ENCODE measurements at places on chromosomes 4 and X.

DNA sequence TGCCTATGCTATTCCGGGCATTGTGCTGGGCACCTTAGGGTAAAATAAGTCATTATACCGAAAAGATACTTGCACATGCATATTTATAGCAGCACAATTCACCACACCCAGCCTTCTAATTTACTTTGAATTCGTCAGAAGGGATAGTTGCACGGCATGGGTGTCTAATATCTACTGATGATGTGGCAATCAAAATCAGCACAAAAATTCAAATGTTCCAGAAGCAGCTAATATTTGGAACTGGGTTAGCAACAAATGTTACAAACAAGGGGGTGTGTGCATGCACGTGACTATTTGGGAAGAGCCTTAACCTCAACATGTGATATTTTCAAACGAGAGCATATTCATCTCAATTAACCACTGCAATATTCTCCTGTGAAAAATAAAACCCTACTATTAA is 79.7 kb upstream of the PRSS48 start:
- no peaks in the 10 kb centered on the region for H3K27me3 ChIP-seq
- DNase-seq, result no peak
- no peak overlapping the region for H3K27ac ChIP-seq
- H3K4me3 ChIP-seq, result no peak overlapping the region
- H3K4me1 ChIP-seq, result peaks cover 28% of the 10 kb centered on the region

DNA sequence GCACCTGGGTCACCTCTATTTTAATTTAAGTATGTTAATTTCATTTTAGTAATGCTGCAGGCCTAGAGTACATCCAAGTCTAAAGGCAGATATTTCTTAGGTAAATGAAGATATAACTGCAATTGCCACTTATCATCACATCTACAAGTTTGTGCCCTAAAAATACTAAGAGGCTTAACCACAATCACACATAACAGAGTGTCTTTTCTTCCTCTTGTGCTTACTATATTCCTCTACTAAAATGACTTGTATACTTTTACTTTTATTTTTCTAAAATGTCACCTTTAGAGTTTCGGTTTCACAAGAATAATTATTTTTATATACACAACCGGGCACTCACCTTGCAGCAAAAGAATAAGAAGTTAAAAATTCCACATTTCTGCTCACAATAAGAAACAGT is 77.9 kb downstream of the EFHC2 start:
- no peaks in the 10 kb centered on the region for H3K4me1 ChIP-seq
- no peaks in the 10 kb centered on the region for H3K36me3 ChIP-seq
- H3K27me3 ChIP-seq, result no peaks in the 10 kb centered on the region
- no peak overlapping the region for H3K4me3 ChIP-seq

DNA sequence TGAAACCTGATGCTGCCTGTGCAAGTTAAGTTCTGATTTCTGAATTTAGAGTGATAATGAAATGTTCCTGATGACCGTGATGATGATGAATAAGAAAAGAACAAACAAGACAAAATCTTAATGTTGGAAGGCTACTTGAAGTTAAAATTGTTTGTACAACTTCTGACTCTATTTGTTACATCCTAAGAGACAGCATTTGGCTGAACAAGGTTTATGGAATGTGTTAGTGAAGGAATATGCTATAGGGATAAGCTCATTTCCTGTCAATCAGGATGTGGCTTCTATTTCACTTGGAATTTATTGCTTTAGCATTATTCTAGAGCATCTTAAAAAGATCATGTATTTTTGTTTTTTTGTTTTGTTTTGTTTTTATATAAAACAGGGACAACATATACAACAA is 267.5 kb downstream of the FAT4 start:
- H3K36me3 ChIP-seq, result no peaks in the 10 kb centered on the region
- no peaks in the 10 kb centered on the region for H3K4me1 ChIP-seq
- no peak overlapping the region for H3K4me3 ChIP-seq
- H3K27ac ChIP-seq, result no peak overlapping the region

- H3K36me3 ChIP-seq, result no peaks in the 10 kb centered on the region
- DNase-seq, result no peak
- H3K4me1 ChIP-seq, result peaks cover 55% of the 10 kb centered on the region
- H3K27me3 ChIP-seq, result no peaks in the 10 kb centered on the region
Measured at GRCh38 chrX:69107231-69107739, 58.0 kb downstream of the PJA1 start.

GRCh38 chr4:43732829-43733426 is 715.7 kb downstream of the KCTD8 start:
- no peaks in the 10 kb centered on the region for H3K27me3 ChIP-seq
- H3K4me3 ChIP-seq, result no peak overlapping the region
- no peaks in the 10 kb centered on the region for H3K4me1 ChIP-seq

All from mesothelial cell of epicardium (in vitro differentiated cells).